Immature natural killer cell (primary cell): ENCODE measurements at places on chromosomes 6 and 20.

DNA sequence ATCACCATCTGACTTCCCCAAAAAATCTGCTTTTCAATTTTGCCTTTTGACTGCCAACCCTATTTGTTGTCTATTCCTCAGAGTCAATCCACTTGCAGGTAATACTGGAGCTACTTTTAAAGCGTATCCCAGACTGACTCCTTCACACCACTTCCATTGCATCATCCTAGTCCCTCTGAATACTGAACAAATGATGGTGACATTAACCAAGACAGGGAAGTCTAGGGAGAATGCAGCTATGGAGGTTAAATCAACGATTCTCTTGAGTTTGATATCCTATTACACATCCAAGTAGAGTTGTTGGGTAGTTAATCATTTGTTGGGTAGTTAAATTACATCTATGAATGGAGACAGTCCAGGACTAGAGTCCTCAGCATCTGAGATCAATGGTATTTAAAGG lies 2.0 kb downstream of the OGFRL1 start:
- H3K27ac ChIP-seq: peak overlapping the region; percentile 78
- H3K4me3 ChIP-seq: peak overlapping the region; percentile 87
- peaks cover 51% of the 10 kb centered on the region for H3K4me1 ChIP-seq

DNA sequence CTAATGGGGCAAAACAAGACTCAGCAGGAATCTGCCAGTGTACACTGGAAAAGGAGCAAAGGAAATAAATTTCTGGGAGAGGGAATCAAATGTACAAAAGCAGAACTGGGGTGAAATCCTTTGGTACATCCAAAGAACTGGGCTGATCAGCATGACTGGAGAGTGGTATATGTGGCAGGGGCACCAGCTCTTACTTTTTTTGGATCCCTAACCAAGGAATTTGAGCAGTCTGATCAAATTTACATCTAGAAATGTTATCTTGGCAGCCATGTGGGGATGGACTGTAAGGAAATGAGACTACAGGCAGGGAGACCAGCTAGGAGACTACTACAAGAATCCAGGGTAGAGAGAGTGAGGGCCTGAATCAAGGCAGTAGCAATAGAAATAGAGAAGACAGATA lies 1.2 kb upstream of the ZSCAN31 start:
- H3K27me3 ChIP-seq: peaks cover 3% of the 10 kb centered on the region
- no peaks in the 10 kb centered on the region for H3K4me1 ChIP-seq
- peaks cover 5% of the 10 kb centered on the region for H3K36me3 ChIP-seq
- no peak overlapping the region for H3K4me3 ChIP-seq
- no peak for DNase-seq

DNA sequence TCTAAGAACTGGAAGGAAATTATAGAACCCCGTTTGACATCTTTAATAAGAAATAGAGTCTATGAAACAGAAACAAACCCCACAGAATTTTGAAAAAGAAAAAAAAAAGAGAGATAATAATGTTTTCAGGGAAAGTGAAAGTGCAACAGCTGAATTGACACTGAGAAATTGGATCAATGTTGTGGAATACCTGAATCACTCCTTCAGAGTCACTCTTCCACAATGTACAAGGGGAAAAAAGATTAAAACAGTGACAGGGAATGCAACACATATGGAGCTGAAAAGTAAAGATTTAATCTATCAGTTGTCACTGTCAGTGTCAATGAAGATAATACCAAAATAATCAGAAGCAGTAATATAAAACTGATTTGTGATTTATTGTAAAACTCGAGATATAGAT lies 520.8 kb upstream of the HS3ST5 start:
- no peak overlapping the region for H3K4me3 ChIP-seq
- H3K27me3 ChIP-seq: no peaks in the 10 kb centered on the region
- H3K27ac ChIP-seq: no peak overlapping the region
- no peaks in the 10 kb centered on the region for H3K4me1 ChIP-seq

DNA sequence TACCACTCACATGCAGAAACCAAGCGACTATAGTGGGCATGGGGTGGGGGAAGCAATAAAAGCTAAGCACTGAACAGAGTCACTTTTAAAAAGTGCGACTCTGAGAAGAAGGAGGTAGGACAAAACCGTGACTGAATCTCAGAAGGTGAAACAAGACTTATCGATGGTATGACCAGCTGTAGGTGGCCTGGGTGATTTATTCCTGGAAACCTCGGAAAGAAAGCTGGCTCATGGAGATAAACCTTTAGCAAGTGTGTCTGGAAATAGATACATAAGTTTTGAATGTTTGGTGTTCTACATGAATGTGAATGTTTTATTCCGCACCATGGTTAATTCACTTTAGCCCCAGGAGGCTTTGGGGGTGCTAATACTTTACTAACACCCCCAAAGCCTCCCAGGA lies 43.9 kb downstream of the BANF2 start:
- DNase-seq: no peak
- no peaks in the 10 kb centered on the region for H3K36me3 ChIP-seq
- peaks cover 2% of the 10 kb centered on the region for H3K27me3 ChIP-seq
- no peaks in the 10 kb centered on the region for H3K4me1 ChIP-seq
- no peak overlapping the region for H3K27ac ChIP-seq
- H3K4me3 ChIP-seq: no peak overlapping the region

- H3K4me3 ChIP-seq: peak overlapping the region; percentile 46
- peaks cover 3% of the 10 kb centered on the region for H3K36me3 ChIP-seq
- no peak for DNase-seq
- peaks cover 52% of the 10 kb centered on the region for H3K4me1 ChIP-seq
These were observed 4.7 kb downstream of the MMP9 start for GRCh38 chr20:46013322-46013828.

DNA sequence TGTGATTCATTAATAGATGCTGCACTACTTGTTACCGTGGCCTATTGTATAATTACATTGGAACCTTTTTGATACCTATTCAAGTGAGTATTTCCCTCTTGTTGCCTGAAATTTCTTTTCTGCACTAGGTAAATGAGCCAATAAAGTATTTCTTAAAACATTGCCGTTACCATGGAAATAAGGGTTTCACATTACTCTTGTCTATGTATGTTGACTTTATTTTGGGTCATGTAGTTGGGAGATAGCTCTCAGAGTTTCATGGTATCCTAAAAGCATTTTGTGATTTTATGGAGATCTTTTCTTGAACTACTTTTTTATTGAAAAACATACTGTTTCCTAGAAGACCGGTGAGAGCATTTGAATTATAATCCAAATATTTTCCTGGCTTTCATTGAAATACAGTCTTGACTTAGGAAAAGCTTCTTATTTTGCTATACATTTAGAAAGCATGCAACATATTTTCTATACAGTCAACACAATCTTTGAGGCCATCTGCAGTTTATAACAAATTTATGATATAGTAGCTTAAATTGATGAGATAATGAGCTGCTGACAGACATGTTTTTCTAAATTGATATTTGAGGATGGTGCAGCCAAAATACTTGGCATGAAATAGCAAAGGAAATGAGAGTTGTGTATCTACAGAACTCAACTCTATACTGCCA lies 650.4 kb downstream of the RFPL4B start:
- DNase-seq: no peak
- no peak overlapping the region for H3K27ac ChIP-seq
- H3K27me3 ChIP-seq: peaks cover 2% of the 10 kb centered on the region
- no peaks in the 10 kb centered on the region for H3K4me1 ChIP-seq
- no peaks in the 10 kb centered on the region for H3K36me3 ChIP-seq
- H3K4me3 ChIP-seq: no peak overlapping the region

- no peak overlapping the region for H3K4me3 ChIP-seq
- H3K36me3 ChIP-seq: no peaks in the 10 kb centered on the region
- no peak overlapping the region for H3K27ac ChIP-seq
- no peaks in the 10 kb centered on the region for H3K4me1 ChIP-seq
- peaks cover 2% of the 10 kb centered on the region for H3K27me3 ChIP-seq
These were observed 301.1 kb upstream of the QKI start for GRCh38 chr6:163113358-163113962.

DNA sequence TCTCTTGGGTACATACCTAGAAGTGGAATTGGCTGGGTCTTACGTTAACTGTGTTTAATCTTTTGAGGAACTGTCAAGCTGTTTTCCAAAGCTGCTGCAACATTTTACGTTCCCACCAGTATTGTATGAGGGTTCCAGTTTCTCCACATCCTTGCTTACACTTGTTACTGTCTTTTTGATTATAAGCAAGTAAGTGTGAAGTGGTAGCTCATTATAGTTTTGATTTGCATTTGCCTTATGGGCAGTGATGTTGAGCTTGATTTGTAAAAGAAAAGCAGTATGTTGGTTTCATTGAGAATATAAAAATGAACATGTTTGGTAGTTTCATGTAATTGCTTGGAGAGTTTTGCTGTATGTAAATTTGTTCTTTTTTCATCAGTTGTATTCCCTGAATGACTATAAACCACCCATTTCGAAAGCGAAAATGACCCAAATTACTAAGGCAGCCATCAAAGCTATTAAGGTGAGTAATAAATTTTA lies 40.4 kb downstream of the SCAF8 start:
- peak overlapping the region; percentile 58 for H3K27ac ChIP-seq
- DNase-seq: no peak
- no peak overlapping the region for H3K4me3 ChIP-seq
- H3K27me3 ChIP-seq: no peaks in the 10 kb centered on the region
- H3K4me1 ChIP-seq: peaks cover 46% of the 10 kb centered on the region

GRCh38 chr6:32785781-32786533 lies 22.6 kb upstream of the HLA-DQB2 start:
- no peak overlapping the region for H3K27ac ChIP-seq
- no peaks in the 10 kb centered on the region for H3K4me1 ChIP-seq
- no peak overlapping the region for H3K4me3 ChIP-seq
- peaks cover 5% of the 10 kb centered on the region for H3K36me3 ChIP-seq

DNA sequence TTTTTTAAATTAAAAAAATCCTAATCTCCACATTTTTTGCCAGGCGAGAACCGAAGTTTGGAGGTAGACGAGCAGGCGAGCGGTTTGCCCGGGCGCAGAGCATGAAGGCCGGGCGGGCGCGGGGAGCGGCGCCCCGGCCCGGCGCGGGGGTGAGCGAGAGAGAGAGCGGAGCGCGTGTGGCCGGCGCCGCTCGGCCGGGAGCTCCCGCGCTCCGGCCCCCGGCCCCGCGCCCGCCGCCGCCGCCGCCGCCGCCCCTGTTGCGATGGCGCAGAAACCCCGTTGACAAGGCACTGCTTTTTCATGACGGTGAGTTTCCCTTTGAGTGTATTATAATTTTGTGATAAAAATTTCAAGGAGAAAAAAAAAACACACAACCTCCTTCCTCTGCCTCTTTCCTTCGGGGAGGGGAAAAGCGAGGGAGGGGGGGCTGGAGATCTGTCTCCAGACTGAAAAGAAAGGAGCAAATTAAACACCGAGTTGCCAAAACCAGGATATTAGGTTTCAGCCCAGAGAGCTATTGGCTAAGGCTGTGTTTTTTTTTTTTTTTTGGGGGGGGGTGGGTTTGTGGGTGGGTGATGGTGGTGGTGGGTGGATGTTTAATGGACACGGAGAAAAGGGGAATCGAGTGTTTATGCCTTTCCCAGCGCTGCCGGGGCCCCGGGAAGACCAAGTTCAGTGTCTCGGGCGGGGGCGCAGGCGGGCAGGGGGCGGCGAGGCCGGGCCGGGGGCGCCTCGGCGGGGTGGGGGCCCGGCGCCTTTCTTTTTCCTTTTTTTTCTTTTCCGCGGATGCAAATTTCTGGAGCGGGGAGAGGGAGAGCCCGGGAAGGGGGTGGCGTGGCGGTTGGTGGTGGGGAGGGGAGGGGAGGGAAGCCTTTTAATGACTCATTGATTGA lies at the start of gene BICRAL:
BICRAL (plus strand) TSS at position 257 of the 893 bp plus-strand sequence. CDS start 39,971 bp downstream, outside the sequence.
- peaks cover 17% of the 10 kb centered on the region for H3K4me1 ChIP-seq
- peaks cover 29% of the 10 kb centered on the region for H3K27me3 ChIP-seq
- peaks cover 4% of the 10 kb centered on the region for H3K36me3 ChIP-seq
- peak within 1 kb of the TSS; percentile 100 for H3K27ac ChIP-seq

DNA sequence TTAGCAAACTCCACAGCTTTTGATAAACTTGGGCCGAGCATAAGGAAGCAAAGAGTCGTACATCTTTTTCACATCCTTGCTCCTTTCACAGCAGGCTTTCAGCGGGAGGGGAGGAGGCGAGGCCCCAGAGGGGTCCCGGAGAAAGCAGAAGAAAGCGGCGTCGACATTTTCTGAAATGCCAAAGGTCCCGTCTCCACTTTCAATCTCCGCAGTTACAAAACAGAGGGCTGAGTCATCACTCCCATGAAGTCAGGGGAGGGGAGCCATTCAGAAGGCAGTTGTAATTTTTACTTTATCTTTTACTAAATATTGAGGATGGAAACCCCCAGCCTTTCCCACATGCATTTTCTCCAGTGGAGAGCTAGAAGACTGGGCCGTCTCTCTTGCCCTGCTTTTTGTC lies 174.2 kb upstream of the THBS2 start:
- H3K27ac ChIP-seq: no peak overlapping the region
- DNase-seq: no peak
- H3K36me3 ChIP-seq: no peaks in the 10 kb centered on the region
- H3K4me3 ChIP-seq: no peak overlapping the region
- no peaks in the 10 kb centered on the region for H3K4me1 ChIP-seq
- peaks cover 6% of the 10 kb centered on the region for H3K27me3 ChIP-seq

- H3K27me3 ChIP-seq: peaks cover 2% of the 10 kb centered on the region
- no peak for DNase-seq
- H3K27ac ChIP-seq: no peak overlapping the region
- H3K4me1 ChIP-seq: no peaks in the 10 kb centered on the region
These were observed 233.6 kb downstream of the TPBG start for GRCh38 chr6:82597201-82597600.

DNA sequence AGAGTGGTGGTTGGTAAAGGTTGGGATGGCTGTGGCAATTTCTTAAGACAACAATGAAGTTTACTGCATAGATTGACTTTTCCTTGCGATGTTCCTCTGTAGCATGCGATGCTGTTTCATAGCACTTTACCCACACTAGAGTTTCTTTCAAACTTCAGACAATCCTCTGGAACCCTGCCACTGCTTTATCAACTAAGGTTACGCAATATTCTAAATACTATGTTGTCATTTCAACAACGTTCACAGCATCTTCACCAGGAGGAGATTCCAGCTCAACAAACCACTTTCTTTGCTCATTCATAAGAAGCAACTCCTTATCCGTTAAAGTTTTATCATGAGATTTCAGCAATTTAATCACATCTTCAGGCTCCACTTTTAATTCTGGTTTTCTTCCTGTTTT lies 161.2 kb upstream of the NRSN1 start:
- no peak overlapping the region for H3K4me3 ChIP-seq
- H3K4me1 ChIP-seq: no peaks in the 10 kb centered on the region
- no peaks in the 10 kb centered on the region for H3K36me3 ChIP-seq
- H3K27me3 ChIP-seq: no peaks in the 10 kb centered on the region

GRCh38 chr6:15618685-15619084 lies 44.1 kb downstream of the DTNBP1 start:
- H3K4me1 ChIP-seq: peaks cover 68% of the 10 kb centered on the region
- no peak overlapping the region for H3K4me3 ChIP-seq
- no peaks in the 10 kb centered on the region for H3K27me3 ChIP-seq
- H3K36me3 ChIP-seq: peaks cover 8% of the 10 kb centered on the region

GRCh38 chr6:14284969-14285590 lies 167.5 kb downstream of the CD83 start:
- H3K27ac ChIP-seq: no peak overlapping the region
- no peak for DNase-seq
- peaks cover 8% of the 10 kb centered on the region for H3K27me3 ChIP-seq
- H3K36me3 ChIP-seq: no peaks in the 10 kb centered on the region
- H3K4me1 ChIP-seq: no peaks in the 10 kb centered on the region

GRCh38 chr6:141406761-141407160 lies 726.0 kb upstream of the GJE1 start:
- H3K27me3 ChIP-seq: peaks cover 2% of the 10 kb centered on the region
- no peak overlapping the region for H3K27ac ChIP-seq
- no peaks in the 10 kb centered on the region for H3K36me3 ChIP-seq
- no peak overlapping the region for H3K4me3 ChIP-seq

- H3K27me3 ChIP-seq: no peaks in the 10 kb centered on the region
- H3K4me1 ChIP-seq: no peaks in the 10 kb centered on the region
- H3K27ac ChIP-seq: no peak overlapping the region
- DNase-seq: no peak
- H3K4me3 ChIP-seq: no peak overlapping the region
These were observed 16.3 kb downstream of the COL21A1 start for GRCh38 chr6:56230976-56231566.

GRCh38 chr20:11001764-11002540 lies 328.2 kb upstream of the JAG1 start:
- no peaks in the 10 kb centered on the region for H3K4me1 ChIP-seq
- DNase-seq: no peak
- H3K36me3 ChIP-seq: no peaks in the 10 kb centered on the region
- H3K27ac ChIP-seq: no peak overlapping the region
- H3K27me3 ChIP-seq: peaks cover 2% of the 10 kb centered on the region
